ENCODE measurements at places on chromosomes 12 and 14. TPM values are rescaled to one million over a fixed set of nuclear protein-coding genes. Genes with fewer than 3 reads are reported as not detected.
A peak's percentile ranks its signal among the peaks of the same experiment; 100 is the strongest.

DNA sequence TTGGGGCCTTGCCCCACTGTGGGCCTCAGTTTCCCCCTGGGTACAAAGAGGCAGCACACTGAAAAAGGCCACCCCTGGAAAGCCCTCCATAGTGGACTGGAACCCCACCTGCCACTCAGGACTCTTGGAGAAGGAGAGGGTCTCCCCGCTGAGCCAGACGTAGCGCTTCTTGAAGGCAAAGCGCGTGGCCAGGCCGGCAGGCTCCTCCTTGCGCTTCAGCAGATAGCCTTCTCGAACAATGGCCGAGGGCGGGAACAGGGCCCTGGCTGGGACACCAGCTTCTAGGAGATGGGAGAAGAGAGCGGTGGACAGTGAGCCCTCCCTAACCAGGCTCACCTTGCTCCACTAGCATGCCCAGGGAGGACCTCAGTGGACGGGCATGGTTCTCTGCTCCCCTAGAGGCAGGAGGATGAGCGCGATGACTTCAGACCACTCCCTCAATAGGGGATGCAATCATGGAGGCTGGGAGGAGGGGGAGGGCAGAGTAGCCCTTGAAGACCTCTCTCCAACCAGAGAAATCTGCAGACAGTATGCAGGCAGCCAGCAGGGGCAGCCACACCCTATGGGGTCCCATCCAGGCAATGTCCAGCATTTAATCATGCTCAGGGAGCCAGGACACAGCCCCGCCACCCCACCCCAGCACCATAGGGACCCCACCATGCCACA, 29.8 kb downstream of the RASAL1 start:
- H3K27me3 ChIP-seq, result no peaks in the 10 kb centered on the region
- no peak overlapping the region for H3K4me3 ChIP-seq
- peaks cover 9% of the 10 kb centered on the region for H3K4me1 ChIP-seq
- DNase-seq, result no peak
- H3K36me3 ChIP-seq, result no peaks in the 10 kb centered on the region

DNA sequence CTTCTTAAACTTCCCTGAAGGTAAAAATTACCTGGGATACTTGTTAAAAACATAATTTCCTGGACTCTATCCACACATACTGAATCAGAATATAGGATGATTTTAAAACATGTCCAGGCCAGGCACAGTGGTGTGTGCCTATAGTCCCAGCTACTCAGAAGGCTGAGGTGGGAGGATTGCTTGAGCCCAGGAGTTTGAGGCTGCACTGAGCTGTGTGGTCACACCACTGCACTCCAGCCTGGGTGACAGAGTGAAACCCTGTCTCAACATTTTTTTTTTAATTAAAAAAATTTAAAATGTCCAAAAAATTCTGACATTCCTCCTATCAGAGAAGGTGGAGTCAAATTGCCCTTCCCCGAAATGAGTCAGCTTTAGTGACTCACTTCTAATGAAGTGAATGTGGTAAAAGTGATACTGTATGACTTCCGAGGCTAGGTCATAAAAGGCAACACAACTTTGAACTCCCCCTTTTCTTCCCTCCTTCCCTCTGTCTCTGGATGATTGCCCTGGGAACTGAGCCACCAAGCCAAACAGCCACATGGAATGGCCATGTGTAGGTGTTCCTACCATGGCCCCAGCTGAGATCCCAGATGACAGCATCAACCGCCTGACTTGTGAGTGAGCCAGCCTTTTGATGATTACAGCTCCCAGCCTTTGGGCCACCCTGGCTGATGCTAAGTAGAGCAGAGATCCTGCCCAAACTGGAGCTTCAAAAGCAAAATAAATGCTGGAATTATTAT, 36.3 kb downstream of the LIMA1 start:
- DNase-seq, result no peak
- H3K4me1 ChIP-seq, result no peaks in the 10 kb centered on the region
- H3K27me3 ChIP-seq, result no peaks in the 10 kb centered on the region
- H3K27ac ChIP-seq, result no peak overlapping the region

DNA sequence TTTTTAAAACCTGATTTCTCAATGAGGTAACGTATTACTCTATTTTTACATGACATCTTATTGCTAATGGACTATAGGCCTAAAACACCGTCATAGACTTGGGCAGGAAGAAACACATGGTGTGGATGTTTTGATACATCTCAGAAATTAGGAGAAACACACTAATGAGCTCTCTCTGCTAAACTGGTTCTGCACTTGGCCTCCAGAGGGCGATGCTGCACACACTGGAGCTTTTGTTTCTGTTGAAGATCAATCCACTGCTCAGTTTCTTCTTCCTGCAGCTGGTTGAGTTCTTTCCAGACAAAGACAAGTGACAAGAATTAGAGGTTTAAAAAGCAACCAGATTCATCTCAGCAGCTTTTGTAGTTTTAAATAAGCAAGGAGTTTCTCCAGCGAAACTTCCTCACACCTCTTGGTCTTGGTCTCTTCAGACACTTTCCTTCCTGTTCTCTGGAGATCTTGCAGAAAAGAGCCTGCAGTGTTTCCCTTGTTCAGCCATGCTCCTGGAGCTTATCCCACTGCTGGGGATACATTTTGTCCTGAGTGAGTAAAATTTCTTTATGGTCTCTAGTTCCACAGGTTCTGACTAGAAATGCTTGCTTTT, 178.5 kb upstream of the OR4E1 start:
- no peak overlapping the region for H3K4me3 ChIP-seq
- no peaks in the 10 kb centered on the region for H3K27me3 ChIP-seq
- H3K4me1 ChIP-seq, result no peaks in the 10 kb centered on the region
- H3K36me3 ChIP-seq, result no peaks in the 10 kb centered on the region
- DNase-seq, result peak; percentile 81

Gene BICDL1
- total RNA-seq, result 8.5 TPM

Measured in spleen (tissue), 13 donors.